ENCODE measurements at places on chromosomes 13 and 19. TPM values are rescaled to one million over a fixed set of nuclear protein-coding genes. Genes with fewer than 3 reads are reported as not detected.

GRCh38 chr13:113152984-113153809 is 5.3 kb upstream of the PROZ start:
- peak; percentile 29 for DNase-seq

DNA sequence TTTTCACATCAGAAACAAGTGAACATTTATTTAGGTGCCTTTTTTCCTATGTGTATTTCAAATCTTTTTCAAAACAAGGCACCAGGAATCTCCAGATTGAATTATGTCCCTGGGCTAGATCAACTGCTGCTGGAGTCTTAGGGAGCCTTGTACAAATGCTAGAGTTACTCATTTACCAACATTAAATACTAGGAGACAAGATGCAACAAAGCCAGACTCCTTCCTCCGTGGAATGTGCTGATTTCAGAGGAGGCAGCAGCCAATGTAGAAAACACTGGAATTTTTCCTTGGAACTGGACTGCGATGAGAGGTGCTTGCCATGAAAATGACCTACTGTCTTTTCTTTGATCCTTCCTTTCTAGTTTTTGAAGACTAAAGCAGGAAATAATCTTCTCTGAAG is 1514.7 kb upstream of the MIR17HG start:
- DNase-seq: no peak

- no peak for DNase-seq
Observed at GRCh38 chr13:56335775-56336174, 804.9 kb upstream of the PRR20A start.

DNA sequence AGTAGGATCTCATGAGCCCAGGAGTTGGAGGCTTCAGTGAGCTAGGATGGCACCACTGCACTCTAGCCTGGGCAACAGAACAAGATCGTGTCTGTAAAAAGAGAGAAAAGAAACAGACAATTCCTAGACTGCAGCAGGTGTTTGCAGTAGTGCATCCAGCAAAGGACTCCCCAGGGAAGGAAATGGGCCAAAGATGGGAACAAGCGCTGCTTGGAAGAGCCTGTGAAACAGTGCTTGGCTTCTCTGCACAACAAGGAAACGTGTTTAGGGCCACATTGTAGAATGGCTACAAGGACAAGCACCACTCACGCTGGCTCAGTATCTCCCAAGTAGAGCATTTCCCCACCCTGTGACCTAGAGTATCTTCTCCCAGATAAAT is 35.5 kb upstream of the LDLR start:
- no peak for DNase-seq

DNA sequence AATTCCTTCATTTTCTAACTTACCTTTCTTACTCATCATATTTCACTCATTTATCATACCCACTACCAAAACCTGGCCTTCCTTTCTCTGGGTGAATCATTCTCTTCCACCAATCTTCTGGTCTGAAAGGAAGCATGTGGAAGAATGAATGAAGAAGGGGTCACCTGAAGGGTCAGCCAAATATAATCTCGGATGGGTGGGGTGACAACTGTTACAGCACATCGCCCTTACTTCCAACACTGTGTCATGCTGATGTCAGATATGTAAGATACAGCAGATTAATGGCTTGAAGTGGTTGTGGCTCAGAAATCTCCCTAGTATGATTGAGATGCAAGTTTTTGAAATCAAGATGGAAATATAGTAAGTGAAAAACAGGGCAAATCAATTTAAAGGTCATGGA is 401.7 kb upstream of the HTR2A start:
- no peak for DNase-seq

GRCh38 chr19:13623716-13624710 is 117.7 kb upstream of the CACNA1A start:
- DNase-seq: no peak

- DNase-seq: no peak
Observed at GRCh38 chr13:50999641-51000040, 90.0 kb downstream of the RNASEH2B start.

- DNase-seq: no peak
Observed at GRCh38 chr13:99843872-99844271, 127.7 kb downstream of the ZIC5 start.

- DNase-seq: no peak
Observed at GRCh38 chr13:83880275-83881139, 1.8 kb downstream of the SLITRK1 start.

- peak; percentile 86 for DNase-seq
Observed at GRCh38 chr19:41957838-41958366, 1.2 kb downstream of the RABAC1 start.

GRCh38 chr19:13610039-13610691 is 103.9 kb upstream of the CACNA1A start:
- peak; percentile 53 for DNase-seq

- DNase-seq: no peak
Observed at GRCh38 chr13:23654111-23655110, 84.2 kb downstream of the TNFRSF19 start.

DNA sequence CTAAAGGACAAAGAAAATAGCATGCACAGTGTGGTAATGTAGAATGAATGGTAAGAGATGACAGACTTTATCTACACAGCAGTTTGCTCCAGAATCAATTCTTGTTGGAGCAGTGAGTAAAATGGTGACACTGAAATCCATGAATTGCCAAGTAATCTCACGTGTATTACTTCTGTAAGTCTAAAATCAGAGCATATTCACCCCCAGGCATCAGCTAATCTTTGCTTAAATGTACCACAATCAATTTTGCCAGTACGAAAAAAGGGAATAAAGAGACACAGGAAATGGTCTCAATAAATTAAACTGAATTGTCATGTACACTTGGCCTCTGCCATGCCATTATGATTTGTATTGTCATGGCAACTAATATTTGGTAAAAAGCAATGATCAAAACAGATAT is 294.2 kb downstream of the PCDH17 start:
- no peak for DNase-seq

DNA sequence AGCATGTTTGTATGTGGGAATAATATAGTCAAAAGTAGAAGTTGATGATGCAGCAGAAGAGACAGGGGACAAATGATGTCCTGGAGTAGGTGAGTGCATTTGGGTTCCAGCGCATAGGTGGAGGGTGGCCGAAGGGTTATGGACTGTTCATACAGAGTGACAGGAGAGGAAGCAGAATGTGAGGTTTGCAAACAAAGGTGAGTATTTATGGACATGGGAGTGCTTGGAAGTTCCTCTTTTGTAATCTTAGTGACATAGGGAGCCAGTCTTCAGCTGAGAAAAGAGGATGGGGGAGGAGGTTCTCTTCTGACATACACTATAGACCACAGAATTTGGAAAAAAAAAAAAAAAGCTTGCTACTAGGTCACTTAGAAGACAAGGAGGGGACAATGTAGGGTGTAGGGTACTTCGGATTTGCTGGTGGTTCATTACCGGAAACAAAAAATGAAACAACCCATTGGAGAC is 331.6 kb downstream of the DLEU7 start:
- DNase-seq: no peak

DNA sequence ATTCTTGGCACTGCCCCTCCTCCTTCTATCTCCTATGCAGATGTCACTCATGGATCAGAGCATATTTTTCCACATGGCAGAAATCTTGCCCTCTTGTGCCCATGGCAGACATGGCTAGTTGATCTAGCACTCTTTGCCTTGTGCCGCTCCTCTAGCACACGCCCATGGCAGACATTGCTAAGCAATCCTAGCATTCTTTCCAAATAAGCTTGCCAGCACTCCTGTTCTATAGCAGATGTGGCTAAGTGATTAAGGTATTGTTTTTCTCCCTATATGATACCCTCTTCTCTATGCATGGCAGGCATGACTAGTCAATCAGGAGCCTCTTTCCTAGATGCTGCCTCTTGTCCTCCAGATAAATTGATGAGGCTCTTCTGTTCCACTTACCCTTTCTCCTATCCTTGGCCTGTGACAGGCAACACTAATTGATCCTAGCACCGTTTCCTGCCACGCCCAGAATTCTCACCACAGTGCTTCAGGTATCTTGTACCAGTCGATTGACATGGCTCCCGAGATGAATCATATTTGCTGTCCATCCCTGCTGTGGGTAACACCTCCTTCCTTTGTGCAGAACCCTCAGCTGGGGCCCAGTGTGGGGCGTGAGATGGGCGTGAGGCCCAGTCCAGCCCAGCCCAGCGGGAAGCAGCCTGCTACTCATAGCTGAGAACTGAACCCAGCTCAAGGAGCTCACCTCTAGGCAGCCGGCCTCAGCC is 26.9 kb downstream of the TMED1 start:
- no peak for DNase-seq

GRCh38 chr19:43715776-43716175 is at the start of gene IRGC:
Gene IRGC, plus strand, starts transcription at chr19:43716076. Its CDS starts 2,483 bp downstream, at chr19:43718559.
- DNase-seq: no peak

GRCh38 chr13:23386533-23386932 is 47.0 kb downstream of the SACS start:
- no peak for DNase-seq

DNA sequence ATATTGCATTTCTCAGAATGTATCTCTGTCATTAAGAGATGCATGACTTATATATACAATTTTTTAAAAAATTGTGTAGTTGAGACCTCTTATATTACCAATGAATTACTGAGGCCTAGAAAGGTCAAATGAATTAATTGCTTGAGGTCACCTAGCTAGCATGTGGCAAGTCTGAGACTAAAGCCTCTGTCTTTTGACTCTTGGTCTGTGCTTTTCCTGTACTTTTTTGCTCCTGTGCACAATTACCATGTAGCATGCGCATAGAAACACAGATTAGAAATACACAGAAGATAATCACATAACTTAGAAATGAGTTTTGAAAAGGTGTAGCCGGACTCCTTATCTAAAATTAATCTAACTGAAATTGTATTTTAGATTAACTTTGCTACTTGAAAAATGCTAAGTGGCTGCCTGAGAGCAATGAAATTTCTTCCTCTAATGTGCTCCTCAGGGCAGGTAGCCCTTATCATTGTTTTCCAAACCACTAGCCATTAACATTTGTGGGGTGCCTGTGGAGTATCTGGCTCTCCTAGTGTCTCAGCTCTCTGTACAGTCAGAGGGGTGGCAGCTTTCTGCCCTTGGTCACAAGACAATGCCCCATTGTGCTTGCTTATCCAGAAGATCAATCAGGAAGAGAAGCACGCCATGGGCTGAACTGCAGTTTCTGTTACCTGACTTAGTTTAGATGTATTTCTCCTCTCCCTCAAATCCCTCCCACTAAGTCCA is 119.6 kb downstream of the RFC3 start:
- DNase-seq: no peak

- no peak for DNase-seq
Observed at GRCh38 chr13:105069106-105069505, 1466.4 kb downstream of the EFNB2 start.

DNA sequence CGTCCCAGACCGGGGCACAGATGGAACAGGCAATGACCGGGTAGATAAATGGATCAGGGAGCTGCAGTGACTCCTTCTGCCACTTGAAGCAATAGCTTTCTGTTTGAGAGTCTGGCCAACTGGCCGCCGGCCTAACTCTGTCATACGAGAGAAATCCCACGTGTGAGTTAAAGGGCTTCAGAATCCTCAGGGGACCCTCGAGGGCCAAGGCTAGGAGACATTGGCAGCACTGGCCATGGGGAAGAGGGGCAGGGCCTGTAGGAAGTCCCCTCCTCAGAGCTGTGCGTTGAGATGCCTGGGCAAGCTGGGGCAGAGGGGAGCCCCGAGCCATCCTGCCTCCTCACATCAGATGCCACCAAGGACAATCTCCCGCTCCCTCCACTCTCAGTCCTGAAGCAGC is 51.6 kb downstream of the KLF2 start:
- no peak for DNase-seq

DNA sequence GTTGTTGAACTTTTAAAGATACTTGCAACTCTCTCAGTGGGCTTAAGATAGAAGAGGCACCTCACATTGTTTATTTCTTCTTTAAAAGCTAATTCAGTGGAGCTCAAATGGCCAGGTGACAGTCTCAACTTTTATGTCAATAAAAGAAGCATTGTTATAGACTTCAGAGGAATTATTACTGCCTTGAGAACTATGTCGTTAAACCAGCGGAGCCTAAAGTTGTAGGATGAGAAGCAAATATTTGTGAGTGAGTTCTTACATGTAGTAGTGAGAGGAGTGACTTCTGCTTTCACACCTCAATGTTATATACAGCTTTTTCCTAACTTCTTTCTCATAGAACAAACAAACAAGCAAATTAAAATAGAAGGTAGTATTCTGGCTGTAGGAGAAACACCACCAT is 31.2 kb upstream of the DGKH start:
- DNase-seq: no peak

- no peak for DNase-seq
Observed at GRCh38 chr13:89150362-89150761, 1479.2 kb downstream of the SLITRK5 start.

GRCh38 chr13:51222686-51223559 is 725 bp downstream of the FAM124A start:
- DNase-seq: no peak

DNA sequence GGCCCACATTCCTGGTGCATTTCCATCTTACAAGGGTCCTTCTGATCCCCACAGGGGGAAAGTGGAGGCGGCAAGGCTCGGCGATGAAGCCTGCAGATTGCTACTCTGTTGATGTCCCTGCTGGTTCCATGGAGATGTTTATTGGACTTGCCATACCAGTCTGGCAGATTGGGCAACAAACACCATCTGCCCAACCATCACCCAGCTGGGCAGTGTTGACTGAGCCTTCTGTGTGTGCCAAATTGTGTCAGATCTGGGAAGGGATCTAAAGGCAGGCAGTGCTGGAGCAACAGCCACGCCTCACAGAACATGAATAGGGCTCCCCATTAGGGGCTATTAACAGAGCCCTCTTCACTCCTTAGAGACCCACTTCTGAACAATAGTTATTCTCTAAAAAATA is 35.0 kb downstream of the FLT1 start:
- DNase-seq: no peak

GRCh38 chr19:21587549-21587948 is 82.1 kb downstream of the ZNF429 start:
- DNase-seq: no peak

- no peak for DNase-seq
Observed at GRCh38 chr19:34126966-34127365, 45.3 kb upstream of the LSM14A start.

GRCh38 chr19:30023330-30023729 is 81.3 kb downstream of the URI1 start:
- no peak for DNase-seq

DNA sequence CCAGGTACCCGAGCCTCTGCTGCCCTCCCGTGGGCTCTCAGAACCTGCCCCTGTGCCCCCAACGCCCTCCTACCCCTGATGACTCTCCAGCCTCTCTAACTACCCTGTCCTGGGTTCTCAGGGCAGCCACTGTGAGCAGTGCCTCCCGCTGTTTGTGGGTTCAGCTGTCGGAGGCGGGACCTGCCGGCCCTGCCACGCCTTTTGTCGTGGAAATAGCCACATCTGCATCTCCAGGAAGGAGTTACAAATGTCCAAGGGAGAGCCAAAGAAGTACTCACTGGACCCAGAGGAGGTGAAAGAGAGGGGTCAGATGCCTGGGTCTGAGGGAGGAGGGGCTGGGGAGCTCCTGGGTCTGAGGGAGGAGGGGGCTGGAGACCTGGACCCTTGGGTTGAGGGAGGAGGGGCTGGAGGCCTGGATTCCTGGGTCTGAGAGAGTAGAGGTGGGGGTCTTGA is 20.0 kb downstream of the CNFN start:
- no peak for DNase-seq

Gene PSG1
- total RNA-seq: not detected

Gene ANKRD24
- 0.83 TPM for total RNA-seq

Gene PRKACA
- total RNA-seq: 39.8 TPM

Gene CEBPA
- total RNA-seq: 87.2 TPM

Gene PGLYRP1
- not detected for total RNA-seq

Gene TMEM150B
- 168 TPM for total RNA-seq

Gene SUGP2
- total RNA-seq: 157 TPM

Gene TEX101
- total RNA-seq: not detected

Gene SERP2
- total RNA-seq: 3.6 TPM
